ENCODE measurements at places on chromosomes 11 and 22.

DNA sequence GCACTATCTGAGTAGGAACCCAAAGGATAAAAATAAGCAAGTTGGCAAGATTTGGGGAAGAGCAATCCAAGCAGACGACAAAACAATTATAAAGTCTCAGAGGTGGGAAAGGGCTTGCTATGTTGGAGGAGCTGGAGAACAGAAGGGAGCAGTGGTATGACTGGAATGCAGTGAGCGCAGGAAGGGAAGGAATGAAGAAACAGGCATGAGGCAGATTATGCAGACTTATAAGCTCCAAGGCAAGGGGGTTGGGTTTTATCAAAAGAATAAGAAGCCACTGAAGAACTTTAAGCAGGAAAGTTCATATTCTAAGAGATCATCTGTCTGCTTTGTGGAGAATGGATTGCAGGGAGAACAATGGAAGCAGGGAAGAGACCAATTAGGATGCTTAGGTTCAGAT lies 31.7 kb downstream of the PGM2L1 start:
- peak; percentile 92 for DNase-seq

GRCh38 chr11:66230978-66231377 lies 37.5 kb upstream of the RAB1B start:
- DNase-seq = no peak

GRCh38 chr22:38753948-38754750 lies 1.6 kb downstream of the SUN2 start:
- peak; percentile 51 for DNase-seq

GRCh38 chr11:43576803-43577521 lies 103.6 kb upstream of the HSD17B12 start:
- DNase-seq = peak; percentile 41

GRCh38 chr22:30538280-30538679 lies 8.3 kb downstream of the SEC14L6 start:
- peak; percentile 48 for DNase-seq

DNA sequence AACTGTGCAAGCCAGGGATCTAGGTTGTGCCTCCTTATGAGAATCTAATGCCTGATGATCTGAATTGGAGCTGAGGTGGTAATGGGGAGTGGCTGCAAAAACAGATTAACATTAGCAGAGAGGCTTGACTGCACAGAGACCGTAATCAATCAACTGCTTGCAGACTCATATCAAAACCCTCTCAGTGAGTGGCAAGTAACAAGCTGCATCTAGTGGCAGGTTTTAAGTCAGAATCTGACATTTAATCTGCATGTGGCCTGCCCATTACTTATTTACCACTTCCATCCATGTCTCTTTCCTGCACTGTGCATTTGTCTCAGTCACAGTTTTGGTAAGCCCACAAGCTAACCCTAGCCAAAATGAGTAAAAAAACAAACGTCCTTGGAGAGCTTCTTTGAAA lies 11.2 kb downstream of the C11orf58 start:
- DNase-seq = no peak

DNA sequence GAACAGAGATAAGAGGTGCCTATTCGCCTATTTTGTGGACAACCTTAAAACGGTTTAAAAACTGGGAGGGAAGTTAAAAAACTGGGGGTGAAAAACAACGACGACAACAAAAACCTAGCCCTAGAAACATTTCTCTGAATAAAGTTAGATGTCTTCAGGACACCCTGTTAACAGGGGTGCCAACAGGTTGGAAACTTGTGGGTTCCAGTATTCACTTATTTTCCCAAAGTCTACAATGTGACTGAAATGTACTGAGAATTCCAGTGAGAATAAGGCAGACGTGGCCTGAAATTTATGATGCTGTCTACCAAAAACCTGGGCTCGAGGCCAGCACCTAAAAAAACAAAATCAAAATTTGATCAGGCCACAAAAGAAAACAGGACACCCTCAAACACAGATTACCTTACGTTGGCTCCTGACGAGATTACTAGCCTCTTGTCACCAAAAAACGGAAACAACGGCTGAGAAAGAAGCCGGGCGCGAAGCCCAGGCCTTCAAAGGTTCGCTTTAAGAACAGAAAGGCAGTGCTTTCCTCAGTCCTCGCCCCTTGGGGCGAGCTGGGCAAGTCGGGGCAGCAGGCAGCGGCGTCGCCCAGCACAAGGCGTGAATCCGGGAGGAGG lies 906 bp downstream of the CCDC90B start:
- peak; percentile 4 for DNase-seq

GRCh38 chr22:29230972-29231875 lies 25.5 kb downstream of the EMID1 start:
- no peak for DNase-seq

- peak; percentile 2 for DNase-seq
Observed at GRCh38 chr11:125494031-125494360, 2.1 kb downstream of the FEZ1 start.

- DNase-seq = peak; percentile 37
Observed at GRCh38 chr22:39183991-39184585, 31.6 kb upstream of the CBX7 start.

DNA sequence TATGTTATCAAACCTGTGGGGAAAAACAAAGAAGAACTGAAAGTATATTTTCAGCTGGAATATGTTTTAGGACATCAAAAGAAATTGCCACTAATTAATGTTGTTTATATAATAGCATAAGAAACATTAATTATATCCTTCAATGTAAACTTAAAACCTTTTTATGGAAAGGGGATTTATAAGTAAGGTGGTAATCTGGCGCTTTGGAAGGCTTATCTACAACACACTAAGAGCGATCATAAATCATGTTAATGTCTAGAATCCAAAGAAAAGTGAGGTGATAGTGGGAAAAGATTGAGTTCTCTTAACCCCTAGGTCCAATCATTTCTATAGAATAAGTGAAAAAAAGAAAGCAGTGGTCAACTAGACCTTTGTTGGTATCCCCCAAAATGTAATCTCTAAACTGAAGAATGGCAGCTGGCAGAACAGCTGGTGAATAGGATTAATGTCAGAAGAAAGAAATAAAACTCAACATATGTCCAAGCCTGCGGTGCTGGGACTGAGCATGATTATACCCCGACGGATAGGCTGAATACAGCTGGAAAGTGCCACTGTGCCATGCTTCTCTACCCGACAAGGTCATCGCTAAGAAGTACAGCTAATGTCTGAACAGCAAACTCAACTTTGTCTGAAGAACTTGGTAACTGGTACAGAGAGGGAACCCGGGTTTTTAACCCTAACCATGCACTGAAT lies 64.0 kb downstream of the SOX6 start:
- no peak for DNase-seq

DNA sequence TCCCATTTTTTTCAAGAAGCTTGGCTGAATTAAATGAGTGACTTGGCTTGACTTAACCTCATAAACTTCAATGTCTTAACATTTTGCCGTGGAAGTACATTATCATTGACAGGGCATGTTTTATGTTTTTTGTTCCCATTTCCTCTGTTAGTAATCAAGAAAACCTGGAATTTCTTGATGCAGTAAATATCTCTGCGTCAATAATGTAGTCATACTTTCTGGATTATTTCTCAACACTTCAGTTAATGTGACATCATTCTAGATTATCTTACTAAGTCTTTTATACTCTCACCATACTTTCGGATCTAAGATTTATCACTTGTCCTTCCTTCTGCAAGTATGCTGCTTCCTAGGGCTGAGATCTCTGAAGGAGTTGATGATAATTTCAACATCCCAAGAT lies 58.6 kb upstream of the PGR start:
- no peak for DNase-seq

DNA sequence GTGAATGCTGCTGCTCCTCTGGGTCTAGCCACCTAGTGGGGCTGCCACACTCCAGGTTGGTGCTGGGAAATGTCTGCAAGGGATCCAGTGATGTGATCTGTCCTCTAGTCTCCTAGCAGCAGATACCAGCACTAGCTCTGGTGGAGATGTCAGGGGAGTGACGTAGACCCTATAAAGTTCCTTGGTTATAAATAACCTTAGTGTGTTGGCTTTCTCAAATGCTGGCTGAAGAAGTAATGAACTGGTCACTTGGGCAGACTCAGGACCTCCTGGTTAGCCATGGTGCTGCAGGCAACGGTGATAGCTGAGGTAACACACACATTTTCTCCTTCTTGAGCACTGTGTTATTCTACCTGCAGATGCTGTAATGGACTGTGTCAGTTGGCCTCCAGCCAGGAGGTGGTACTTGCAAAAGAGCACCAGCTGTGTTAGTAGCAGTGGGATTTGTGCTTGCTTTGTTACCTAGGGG lies 35.5 kb downstream of the BBOX1 start:
- no peak for DNase-seq

- DNase-seq = no peak
Observed at GRCh38 chr22:17009640-17010291, 1.7 kb upstream of the GAB4 start.

- DNase-seq = no peak
Observed at GRCh38 chr11:61089806-61090491, 12.3 kb upstream of the CD5 start.

- peak; percentile 7 for DNase-seq
Observed at GRCh38 chr22:32052936-32053791, 10.1 kb downstream of the SLC5A1 start.

GRCh38 chr11:119419834-119420492 lies 3.0 kb downstream of the THY1 start:
- no peak for DNase-seq

DNA sequence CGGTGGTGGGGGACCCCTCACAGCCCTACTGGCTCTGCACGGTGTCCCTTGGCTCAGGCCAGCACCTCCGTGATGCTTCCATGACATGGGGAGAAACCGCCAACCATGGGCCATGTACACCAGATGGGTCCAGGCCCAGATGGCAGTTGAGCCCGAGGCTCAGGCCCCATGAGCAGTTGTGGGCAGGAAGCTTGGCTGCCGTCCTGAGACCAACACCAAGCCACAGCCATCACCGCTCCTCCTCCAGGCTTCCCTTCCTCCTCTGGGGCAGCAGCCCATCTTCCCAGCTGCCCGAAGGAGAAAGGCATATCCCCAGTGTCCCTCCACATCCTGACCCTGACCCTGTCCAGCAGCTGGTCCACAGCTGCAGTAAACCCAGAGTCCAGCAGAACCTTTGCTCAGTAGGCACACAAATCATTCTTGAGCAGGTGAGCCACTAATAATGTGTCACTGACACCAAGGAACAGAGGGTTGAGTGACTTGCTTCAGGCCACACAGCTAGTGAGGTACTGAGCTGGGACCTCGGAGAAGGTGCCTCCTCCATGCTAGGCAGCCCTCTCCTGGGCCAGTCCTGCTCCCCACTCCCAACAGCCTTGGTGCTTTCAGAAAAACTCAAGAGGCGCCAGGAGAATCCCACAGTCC lies 204.9 kb downstream of the CTTN start:
- no peak for DNase-seq

- DNase-seq = no peak
Observed at GRCh38 chr11:66612458-66612857, 4.0 kb upstream of the RBM14 start.

DNA sequence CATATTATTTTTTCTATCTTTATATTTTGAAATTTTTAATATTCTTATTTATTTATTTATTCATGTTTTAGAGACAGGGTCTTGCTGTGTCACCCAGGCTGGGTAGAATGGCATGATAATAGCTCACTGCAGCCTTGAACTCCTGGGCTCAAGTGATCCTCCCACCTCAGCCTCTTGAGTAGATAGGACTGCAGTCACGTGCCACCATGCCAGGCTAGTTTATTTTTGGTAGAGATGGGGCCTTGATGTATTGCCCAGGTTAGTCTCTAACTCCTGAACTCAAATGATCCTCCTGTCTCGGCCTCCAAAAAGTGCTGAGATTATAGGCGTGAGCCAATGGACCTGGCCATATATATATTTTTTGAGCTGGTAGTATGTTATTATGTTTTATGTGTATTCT lies 2.4 kb upstream of the SPDYC start:
- no peak for DNase-seq

GRCh38 chr11:12009617-12010321 lies 1.3 kb upstream of the DKK3 start:
- DNase-seq = no peak

DNA sequence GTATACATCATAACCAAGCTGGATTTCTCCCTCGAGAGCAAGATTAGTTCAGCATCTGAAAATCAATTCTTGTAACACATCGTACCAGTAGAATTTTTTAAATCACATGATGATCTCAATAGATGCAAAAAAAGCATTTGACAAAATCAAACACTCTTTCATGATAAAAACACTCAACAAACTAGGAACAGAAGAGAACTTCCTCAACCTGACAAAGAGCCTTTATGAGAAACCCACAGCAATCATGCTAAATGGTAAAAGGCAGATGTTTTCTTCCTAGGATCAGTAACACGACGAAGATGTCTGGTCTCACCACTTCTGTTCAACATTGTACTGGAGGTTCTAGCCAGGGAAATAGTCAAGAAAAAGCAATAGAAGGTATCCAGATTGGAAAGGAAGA lies 34.1 kb upstream of the TMPRSS4 start:
- DNase-seq = no peak

DNA sequence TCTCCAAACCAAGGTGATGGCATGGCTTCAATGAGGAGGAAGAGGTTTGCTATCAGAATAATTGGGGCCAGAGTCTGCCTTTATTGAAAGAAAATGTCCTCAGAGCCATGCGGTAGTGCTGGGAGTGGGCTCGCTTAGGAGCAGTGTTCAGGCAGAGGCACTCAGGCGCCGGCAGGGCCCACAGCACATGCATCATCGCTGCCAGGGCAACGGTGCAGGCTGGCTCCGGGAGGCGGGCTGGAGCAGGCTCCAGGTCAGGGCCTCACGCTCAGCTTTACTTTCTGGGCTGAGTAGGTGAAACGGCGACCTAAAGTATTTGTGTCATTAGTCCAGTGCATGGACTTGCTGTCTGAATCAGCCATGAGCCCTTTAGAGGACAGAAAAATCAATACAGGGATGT lies 169.9 kb upstream of the CCDC90B start:
- no peak for DNase-seq

- peak; percentile 70 for DNase-seq
Observed at GRCh38 chr22:31977141-31977841, 33.0 kb downstream of the YWHAH start.

GRCh38 chr22:21680830-21681565 lies 15.2 kb downstream of the PPIL2 start:
- no peak for DNase-seq

DNA sequence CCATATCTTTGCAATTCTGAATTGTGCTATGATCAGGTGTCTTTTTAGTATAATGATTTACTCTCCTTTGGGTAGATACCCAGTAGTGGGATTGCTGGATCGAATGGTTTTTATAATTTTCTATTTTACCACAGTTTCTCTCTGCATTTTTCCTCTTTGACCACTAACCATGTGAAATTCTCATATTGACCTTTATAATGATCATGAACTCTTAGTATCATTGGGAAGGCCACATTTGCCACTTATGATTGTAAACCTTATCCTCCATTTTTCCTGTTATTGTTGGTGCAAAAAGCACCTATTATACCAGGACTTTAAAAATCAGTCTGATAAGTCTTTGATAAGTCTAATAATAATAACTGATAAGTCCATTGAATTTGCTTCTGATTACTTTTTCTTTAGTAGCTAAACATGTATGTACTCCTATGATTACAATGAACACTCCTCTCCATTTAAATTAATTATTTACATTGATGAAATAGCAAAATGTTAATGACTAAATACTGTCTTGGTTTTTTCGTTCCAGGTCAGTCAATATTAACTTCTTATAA lies 9.6 kb downstream of the NEAT1 start:
- DNase-seq = no peak
